ENCODE measurements at places on chromosomes 2 and 18. TPM values are rescaled to one million over a fixed set of nuclear protein-coding genes. Genes with fewer than 3 reads are reported as not detected.

The CNGA3 gene
- not detected for total RNA-seq

The ZBTB7C gene
- total RNA-seq = 40.5 TPM

The ERFE gene
- not detected for total RNA-seq

DNA sequence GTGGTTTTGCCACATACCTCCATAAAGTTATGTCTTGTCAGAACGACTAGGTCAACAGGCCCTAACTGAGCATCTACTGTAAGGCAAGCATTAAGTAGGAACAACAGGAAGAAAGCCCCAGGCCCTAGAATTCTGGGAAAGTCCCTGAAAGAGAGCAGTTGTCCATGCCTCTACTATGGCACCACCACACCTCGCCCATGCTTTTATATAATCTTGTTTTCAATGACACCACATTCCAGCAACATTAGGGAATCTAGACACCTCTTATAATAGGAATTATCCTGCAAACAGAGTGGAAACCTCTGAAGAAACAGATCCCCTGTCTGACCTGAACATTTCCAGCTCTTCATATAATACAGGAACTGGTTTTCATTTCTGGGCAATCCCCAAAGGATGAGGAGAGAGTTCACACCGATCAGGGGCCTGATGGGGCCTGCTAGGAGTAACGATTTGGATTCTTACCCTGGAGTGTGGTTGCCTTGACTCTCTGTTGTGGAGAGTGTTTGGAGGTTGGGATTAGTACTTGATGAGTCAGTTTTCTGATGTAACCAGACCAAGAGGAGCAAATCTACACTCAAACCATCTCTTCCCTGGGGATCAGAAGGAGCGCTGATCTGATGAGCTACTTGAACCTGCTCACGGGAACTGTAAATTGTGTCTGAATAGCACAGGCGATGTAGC, 31.9 kb upstream of the CEP68 start:
- H3K27me3 ChIP-seq = no peaks in the 10 kb centered on the region
- no peak overlapping the region for H3K27ac ChIP-seq
- no peak for DNase-seq
- H3K4me1 ChIP-seq = no peaks in the 10 kb centered on the region
- H3K36me3 ChIP-seq = no peaks in the 10 kb centered on the region

DNA sequence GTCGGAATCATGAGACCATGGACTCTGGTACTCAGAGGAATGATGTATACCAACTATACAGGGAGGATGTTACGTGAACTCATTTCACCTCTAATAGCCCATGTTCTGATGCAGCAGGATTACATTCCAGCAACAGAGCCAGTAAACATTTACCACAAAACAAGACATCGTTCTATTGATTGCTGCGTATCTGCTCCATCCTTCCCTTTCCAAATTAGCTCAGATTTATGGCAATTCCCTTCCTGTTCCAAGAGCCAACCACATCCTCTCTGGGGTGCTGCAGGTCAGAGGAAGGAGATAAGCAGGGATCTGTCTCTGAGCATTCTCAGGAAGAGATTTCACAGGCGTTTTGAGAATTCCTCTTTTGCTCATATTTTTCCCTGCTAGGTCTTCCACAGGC, 98.3 kb downstream of the KLF7 start:
- H3K4me3 ChIP-seq = no peak overlapping the region
- no peaks in the 10 kb centered on the region for H3K4me1 ChIP-seq
- no peak overlapping the region for H3K27ac ChIP-seq
- no peaks in the 10 kb centered on the region for H3K36me3 ChIP-seq

GRCh38 chr2:160445673-160446072, 47.9 kb downstream of the RBMS1 start:
- H3K27me3 ChIP-seq = no peaks in the 10 kb centered on the region
- no peak overlapping the region for H3K4me3 ChIP-seq
- no peaks in the 10 kb centered on the region for H3K36me3 ChIP-seq
- no peak for DNase-seq

GRCh38 chr2:58939388-58939787, 698.3 kb upstream of the FANCL start:
- H3K27ac ChIP-seq = no peak overlapping the region
- no peak for DNase-seq

DNA sequence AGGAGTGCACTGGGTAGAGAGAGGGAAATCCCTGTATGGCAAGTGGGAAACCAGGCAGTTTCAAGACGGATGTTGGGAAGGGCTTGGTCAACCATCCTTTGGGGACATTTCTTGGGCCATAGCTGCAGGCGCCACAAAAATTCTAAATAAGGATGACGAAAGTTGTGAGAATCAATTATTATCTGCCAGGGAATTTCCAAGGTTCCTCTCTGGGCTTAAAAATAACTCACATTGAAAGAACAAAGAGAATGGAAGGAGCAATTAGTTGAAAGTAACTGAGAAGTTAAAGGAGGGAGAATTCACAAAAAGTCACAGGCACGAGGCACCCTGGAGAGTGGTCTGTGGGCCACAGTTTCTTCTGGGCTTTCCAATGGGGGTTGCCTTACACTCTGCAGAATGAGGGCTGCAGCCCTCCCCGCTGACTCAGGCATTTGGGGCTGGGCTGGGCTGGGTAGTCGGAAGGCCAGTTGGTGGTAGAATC, 195.7 kb downstream of the SMAD7 start:
- no peak overlapping the region for H3K27ac ChIP-seq
- DNase-seq = no peak
- H3K4me1 ChIP-seq = peaks cover 10% of the 10 kb centered on the region
- H3K27me3 ChIP-seq = no peaks in the 10 kb centered on the region
- no peaks in the 10 kb centered on the region for H3K36me3 ChIP-seq
- H3K4me3 ChIP-seq = no peak overlapping the region

Measured in vagina (tissue), 2 donors.